Common myeloid progenitor, CD34-positive (primary cell): ENCODE measurements at places on chromosomes 7 and 10.

DNA sequence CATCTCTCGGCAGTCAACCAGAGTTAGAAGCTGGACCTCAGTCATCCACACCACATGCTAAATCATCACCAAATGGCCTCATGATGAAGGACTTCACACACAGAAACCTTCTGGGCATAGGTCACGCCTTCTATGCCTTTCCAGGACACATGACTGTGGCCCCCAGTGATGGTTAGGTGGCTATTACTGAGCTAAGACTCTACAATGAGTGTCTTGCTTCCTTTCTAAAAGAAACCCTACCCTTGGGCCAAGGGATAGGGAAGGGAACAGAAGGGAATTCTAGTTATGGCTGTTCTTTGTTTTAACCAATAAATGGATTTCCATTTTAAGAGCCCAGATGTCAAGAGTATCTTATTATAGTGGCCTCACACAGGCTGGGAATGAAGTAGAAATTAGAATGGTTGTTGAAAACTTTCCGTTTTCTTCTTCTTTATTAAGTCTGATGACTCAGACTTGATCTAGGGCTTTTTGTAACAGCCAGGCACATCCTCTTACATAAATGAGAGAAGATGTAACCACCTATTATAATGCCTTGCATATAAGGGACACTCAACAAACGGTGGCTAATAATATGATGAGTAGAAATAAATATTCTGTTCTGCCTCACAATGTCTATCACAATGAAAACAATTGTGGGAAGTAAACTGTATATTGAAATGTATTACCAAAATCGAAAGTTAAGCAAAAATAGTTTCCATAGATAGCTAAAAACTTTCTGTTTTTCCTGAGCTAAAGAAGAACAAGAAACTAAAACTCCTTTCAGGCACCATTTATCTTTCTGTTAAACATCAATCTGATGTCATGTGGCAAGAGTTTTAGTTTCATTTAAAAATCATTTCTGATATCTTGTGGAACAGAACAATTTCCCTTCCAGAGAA is 62.5 kb upstream of the TOMM7 start:
- no peak for DNase-seq

DNA sequence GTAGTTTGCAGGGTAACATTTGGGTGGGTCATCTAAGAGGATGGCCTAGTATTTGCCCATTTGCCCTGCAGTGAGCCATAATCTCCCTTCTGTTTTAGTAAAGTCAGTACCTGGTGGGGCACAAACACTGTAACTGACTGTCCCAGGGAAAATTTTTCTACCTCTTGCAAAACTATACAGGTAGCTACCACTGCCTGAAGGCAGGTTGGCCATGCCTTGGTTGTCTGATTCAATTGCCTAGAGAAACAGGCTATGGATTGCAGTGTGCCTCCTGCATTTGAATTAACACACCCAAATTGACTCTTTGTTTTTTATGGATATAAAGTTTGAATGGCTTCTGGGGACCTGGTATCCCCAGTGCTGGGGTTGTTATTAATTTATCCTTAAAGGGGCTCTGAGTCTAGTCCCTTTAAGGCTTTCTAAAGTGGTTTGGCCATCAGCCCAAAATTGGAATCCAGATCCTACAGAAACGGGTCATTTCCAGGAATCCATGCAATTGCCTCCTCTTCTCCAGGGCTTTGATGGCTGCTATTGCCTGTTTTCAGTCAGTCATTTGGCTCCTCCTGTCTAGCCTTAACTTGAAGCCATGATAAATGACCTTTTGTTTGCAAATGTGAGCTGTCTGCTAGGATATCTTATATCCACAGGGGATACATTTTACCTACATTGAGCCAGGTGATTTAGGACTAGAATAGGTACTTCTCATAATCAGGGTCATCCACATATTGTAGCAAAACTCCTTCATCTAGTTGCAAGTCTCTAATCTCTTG is 89.1 kb downstream of the STRA8 start:
- no peak for DNase-seq

- DNase-seq: no peak
These were observed 461.2 kb upstream of the VSTM2A start for GRCh38 chr7:54080971-54081370.

- DNase-seq: peak; percentile 66
These were observed 155.5 kb upstream of the LYZL2 start for GRCh38 chr10:30784897-30785605.

DNA sequence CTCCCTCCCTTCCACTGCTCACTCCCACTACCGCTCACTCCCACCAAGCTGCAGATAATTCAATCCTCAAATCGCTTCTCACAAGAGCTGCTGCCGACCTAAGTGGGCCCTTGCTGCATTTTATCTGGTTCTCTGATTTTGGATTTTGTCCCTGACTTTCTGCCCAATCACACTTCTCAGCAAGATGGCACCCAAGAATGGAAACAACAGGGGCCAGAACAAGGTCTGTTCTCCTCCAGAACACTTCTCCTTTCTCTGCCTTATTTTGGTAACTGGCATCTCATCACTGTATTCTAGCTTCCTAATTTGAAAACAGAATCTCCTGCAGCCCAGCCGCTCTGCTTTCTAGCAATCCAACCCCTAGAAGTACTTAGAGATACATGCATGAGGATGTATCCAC is 172.8 kb downstream of the GRID1 start:
- no peak for DNase-seq

- DNase-seq: no peak
These were observed 32.9 kb upstream of the BHLHA15 start for GRCh38 chr7:98178321-98178720.

DNA sequence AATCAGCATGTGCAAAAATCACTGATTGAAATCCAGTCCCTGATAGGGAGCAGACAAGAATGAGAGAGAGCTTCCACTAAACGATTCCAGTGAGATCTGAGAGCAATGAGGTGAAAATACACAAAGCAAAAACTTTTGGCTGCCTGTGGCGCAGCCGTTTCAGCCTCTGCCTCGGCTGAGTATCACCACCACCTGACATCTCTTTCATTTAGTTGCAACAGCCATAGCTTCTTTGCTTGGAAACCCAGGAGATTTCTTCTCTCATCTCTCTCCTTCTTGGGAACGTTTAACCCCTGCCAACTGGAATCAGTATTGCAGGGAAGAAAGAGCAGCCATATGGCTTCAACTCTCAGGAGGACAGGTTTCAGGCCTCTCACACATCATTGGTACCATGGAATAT is 237.3 kb upstream of the AGK start:
- DNase-seq: no peak

DNA sequence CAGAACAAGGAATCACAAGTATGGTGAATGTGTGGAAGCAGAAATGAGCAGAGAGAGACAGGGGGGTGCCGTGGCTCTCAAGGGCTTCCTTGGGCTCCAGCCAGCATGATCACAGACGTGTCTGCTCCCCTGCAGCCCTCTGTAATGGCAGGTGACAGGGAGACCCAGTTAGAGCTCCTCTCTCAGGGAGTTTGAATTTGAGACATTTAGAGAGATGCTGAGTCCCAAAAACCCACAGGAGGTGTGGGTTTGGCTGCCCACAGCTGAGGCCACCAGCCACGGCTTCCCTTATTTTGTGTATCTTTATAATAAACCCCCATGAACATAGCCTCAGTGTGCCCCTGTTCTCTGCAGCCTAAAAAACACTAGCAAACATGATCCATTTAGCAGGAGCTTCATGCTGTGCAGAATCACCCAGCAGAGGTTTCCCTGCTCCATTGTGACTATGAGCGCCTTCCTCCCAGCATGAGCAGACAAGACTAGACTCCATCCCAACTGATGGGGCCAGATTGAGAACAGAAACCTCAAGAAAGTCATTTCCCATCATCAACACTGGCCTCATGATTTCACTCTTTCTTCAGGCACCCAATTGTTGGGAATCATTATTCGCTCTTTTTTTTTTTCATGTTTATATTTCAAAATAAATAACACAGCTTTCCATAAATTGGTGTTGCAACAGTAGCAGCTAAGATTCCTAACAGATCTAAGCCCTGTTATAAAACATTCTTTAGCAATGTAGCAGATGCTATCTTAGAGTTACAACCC is 13.4 kb downstream of the NOD1 start:
- DNase-seq: peak; percentile 61

GRCh38 chr7:117072620-117073118 is 119.4 kb downstream of the ST7 start:
- peak; percentile 92 for DNase-seq

DNA sequence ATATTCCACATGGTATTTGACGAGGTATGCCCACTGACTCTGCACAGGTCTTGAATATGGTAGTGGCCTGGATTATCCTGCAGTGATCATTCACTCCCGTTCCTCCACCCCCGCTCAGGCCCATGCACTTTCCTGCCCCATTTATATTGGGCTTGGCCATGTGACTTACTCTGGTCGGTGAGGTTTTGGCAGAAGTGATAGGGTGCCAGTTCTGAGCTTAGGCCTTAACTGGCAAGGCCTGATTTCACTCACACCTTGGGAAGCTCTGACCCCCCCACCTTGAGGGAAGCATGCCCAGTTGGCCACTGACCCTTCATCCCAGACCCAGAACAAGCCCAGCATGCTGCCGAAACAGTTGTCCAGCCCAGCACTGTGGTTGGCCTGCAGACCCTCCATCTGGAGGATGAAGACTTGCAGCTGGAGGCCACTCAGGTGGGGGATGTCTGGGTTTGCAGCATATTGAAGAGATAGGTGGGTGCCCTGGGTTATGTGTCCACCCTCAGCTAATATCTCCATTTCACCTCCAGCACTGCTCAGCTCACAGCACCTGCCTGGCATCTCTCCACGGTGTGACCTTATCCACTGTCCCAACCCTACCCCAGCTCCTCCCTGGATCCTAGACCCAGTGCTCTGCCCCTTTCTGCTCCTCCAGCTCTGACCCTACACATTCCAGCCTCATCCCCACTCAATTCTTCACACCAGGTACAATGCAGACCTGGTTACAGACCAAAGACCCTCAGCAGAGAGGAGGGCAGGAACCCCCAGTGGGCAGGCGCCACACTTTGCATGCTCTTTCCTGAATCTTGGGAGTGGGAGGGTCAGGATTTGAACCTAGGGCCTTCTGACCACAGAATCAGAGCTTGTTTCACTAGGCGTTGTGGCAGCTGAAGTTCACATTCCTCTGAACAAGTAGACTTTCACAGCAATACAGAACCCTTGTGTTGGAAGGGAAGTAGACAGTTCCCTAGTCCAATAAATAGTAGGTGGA is 138.1 kb upstream of the CHST15 start:
- DNase-seq: peak; percentile 52

GRCh38 chr10:20623546-20623945 is 273.6 kb downstream of the NEBL start:
- no peak for DNase-seq

GRCh38 chr7:26662646-26663045 is 201.7 kb downstream of the SKAP2 start:
- no peak for DNase-seq

GRCh38 chr10:99331207-99331803 is 2.1 kb downstream of the CNNM1 start:
- DNase-seq: peak; percentile 43

GRCh38 chr10:78937393-78937792 is 131.4 kb upstream of the ZMIZ1 start:
- peak; percentile 14 for DNase-seq
